SJSA1 (cell line): ENCODE measurements at places on chromosomes 12 and 14.

DNA sequence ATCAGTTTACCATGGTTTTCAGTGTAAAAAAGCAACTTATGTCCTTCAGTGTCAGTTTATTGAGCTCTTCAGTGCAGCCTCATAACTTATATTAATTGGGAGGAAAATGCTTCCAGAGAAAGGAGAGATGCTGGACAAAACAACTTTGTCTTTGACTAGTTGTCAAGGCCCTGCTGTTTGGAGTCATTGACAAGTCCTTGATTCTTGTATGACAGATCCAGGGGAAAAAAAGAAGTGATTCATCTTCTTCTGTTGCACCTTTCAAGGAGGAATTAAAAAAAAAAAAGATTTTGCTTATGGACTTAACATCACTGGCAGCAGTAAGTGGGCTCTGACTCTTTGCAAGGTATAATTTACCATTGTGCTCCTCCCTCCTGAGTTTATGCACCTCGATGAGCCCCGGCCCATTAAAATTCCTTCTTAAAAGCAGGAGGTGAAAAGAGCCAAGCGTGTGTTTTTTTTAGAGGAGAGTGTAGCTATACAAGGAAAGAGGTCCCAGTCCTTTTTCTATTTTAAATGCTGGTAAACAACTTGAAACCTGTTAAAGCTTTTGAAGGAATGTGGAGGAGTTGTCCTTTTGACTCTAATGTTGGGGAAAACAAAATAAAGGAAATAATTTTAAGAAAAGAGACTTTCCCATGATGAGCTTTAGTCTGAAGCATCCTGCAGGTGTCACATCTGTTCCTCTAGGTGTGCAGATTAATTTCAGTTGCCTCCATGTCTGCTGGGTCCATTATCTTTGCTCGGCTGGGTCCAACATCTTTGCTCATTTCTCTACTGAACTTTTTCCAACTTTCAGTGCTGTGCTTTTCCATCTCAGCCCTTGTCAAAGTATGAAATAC is 431.6 kb downstream of the RAD51B start:
- no peak for DNase-seq

DNA sequence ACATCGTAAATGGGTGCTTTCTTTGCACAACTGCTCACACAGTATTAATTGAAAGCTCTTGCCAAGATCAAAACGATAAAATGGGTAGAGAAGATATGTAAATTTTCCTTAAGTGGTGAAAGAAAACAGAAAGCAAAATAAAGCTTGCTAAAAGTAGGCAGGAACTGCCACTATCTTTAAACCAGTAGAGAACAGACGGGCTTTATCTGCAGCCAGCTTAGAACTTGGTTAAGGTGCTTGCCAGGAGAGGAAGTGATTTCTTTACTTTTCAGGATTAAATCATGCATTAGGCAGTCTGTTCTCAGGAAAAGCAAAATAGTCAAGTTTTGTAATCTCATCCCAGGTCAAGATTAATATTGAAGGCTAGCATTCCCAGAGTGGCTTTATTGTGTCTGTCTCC is 56.9 kb upstream of the CCDC175 start:
- no peak for DNase-seq

GRCh38 chr12:78799649-78800048 is 64.9 kb upstream of the SYT1 start:
- DNase-seq = no peak

DNA sequence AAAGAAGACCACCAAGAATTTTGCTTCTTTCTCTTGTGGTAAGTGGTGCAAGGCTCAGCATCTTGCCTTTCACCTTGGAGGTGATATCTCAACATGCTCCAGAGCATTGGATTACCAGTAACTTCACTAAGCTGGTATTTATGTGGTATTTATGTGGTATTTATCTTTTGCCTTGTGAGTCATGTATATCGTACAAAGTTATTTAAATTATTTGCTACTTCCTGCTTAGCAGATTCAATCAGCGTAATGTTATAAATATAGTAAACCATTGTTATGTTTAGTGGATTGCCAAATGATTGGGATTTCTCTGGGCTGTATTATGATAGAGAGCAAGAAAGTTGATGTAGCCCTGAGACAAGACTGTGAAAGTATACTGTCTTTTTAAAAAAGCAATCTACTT is 366.4 kb downstream of the IPO8 start:
- no peak for DNase-seq

DNA sequence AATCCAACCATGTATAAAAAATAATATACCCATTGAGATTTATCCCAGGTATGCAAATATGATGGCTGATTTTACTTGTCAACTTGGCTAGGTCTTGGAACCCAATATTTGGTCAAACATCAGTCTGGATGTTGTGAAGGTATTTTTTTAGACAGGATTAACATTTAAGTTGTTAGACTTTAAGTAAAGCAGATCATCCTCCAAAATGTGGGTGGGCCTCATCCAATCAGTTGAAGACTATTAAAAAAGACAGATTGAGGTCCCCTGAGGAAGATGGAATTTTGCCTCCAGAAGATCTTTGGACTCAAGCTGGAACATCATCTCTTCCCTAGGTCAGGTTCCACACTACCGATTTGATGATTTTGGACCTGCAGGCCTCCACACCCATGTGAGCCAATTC is 271.2 kb downstream of the TMEM121 start:
- DNase-seq = no peak

DNA sequence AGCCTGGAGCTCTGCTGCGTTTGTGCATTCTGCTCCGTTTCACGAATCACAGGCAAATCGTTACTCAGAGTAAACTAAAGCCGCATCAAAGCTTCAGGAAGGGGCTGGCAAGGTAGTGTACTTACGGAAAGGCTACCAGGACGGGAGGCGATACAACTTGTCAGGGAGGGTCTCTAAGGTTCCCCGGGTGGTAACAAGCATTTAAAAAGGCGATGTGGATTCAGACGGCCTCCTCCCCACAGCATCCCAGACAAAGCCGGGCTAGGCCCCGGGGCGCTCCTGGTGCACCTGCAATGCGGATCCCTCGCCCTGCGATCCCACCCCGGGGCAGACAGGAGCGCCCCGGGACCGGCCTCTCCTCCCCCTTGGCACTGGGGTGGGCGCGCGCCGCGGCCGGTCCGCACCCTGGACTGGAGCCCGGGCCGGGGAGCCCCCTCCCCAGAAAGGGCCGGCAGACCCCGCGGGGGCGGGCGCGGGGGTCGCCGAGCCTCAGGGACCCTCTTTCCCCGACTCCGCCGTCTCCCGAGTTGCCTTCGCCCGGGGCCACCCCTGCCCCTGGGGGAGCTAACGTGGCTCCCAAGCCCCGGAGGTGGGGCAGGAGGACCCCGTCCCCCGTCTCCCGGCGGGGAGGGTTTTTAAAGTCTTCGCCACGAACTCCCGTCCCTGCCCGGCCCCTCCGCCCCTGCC is 718 bp downstream of the CCDC92 start:
- DNase-seq = peak; percentile 34

DNA sequence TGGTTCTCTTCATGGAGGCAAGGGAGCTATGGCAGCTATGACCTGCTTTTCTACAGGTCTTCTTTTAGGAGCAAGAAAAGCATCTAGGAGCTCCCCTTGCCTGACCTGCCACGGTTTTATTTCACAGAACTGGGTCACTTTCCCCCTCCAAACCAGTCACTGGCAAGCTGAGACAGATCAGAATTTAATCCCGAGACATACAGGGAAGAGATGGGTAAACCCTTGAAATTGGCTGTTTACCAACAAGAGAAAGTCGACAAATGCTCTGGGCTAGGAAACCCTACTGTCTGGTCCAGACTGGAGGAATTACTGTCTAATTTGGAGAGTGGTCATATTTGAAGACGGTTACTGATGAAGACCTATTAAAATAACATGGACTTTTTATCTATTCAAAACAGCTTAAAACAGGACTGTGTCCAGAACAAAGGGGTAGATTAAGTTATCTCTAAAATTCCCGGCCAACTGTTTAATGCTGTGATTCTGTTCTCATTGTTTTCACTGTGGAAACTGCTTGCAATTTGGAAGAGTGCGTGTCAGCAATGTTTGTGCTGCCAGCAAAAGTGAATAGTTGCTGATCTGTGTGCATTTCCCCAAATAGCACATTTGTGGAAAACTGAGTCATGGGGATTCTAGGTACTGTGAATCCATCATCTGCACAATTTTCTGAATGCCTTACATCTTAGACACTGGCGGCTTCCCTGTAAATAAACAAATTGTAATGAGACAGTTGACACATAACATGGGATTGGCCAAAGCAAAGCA is 73.4 kb upstream of the EEA1 start:
- peak; percentile 95 for DNase-seq

DNA sequence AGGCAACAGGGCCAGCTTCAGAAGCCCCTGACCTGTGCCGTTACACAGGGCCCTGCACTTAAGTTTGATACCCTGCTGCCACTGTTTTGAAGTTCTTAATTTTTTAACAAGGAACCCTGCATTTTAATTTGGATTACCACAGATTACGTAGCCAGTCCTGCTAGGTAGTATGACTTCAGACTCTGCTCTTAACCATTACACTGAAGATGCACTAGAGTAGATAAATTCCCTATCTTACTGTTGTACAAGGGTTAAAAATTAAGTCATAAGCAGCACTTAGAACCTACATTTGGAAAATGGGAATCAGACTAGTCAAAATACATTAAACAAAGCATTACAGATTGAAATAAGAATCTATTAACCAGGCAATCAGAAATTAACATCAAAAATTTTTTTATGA is 2.3 kb downstream of the GNPNAT1 start:
- DNase-seq = no peak

DNA sequence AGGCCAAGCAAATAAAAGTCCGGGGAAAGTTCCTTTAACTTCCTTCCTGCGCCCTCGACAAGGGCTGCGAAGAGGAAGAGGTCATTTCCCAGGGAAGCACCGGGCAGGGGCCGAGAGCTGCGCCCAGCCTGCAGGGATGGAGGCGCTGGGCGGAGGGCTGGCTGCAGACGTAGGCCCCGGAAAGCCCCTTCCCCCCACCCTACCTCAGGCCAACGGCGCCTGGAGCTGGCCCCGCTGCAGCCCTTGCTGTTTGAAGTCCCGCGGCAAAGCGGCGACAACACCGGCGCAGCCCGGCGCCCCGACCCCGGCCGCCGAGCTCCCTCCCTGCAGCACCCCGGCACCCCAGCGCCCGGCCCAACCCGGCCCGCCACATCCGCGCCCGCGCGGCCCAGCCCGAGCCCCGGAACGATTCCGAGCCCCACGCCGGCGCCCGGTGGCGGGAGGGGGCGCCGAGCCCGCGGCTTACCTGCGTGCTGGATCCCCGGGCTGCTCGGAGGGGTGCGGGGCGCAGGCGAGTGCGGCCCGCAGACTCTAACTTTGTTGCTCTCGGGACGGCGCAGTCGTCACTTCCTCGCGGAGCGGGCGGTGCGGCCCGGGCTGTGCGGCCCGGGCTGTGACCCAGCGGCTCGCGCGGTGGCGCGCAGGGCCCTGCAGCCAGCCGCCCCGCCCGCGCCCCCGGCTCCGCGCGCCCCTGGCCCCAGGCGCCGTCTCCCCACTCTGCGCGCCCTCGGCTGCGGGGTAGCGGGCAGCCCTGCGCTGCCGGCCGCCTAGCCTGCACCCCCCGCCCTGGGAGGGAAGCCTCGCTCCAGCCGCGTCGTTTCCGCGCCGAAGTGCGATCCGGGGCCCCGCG is 64.8 kb upstream of the PTGR2 start:
- DNase-seq = peak; percentile 41

DNA sequence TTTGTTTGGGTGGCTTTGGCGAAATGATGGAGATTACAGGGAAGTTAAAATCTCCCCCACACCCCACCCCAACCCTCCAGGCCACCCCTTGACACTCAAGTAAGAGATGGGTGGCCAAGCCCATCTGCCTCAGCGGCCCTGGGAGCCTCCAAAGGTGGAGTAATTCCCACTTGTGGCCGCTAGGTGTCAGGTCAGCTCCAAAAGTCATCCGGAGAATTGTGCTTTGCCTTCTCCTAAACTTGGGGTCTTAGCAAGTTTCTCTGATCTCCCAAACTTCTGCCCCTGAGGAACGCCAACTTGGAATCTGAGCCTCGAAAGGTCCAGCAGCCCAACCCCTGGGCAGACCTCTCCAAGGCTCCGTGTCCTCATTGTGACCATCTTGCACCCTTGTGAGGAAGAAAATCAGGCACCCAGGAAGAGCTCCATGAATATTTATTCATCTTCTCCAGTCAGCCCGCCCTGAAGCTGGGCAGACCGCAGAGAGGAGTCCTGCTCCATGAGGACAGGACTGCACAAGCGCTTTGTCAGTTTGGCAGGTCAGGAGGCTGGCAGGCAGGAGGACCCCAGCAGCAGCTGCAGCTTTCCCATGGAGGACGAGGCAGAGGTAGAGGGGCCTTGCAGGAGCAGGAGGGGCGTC is 46.7 kb downstream of the LRRC74A start:
- no peak for DNase-seq

DNA sequence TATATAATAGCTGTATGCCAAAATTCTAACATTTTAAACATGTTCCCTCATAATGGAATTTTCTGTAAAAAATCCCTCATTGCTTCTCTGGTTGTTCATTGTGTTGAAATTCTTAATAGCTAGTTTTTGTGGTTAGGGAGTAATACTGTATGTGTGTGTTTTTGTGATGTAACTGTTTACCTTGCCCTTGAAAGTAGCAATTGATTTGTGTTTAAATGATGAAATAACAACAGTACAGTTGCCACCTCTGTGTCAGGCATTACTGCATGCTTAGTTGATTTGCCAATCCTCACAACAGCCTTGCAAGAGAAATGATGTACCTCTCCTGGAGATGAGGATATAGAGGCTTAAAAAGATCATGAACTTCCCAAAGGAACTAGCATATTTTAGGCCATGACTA is 94.9 kb downstream of the DAAM1 start:
- no peak for DNase-seq

DNA sequence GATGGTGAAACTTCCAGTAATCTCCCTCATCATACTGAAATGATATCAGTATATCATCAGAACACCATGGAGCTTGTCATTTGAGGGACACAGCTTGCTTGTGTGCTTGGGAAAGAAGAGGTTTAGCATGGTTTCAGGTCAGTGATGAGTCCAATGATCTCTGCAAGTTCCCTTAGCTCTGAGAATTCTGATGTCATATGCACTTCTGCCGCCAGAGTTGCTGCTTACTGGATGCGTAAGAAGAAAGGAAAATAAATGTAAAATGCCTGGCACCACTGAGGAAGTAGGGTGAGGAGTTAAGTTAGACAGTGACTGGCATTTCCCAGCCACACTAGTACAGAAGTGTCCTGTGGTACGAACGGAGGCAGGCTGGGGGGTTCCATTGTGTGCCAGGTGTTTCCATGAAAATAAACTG is 22.6 kb downstream of the PRKCH start:
- DNase-seq = no peak
